ENCODE measurements at places on chromosomes 5 and 9.

DNA sequence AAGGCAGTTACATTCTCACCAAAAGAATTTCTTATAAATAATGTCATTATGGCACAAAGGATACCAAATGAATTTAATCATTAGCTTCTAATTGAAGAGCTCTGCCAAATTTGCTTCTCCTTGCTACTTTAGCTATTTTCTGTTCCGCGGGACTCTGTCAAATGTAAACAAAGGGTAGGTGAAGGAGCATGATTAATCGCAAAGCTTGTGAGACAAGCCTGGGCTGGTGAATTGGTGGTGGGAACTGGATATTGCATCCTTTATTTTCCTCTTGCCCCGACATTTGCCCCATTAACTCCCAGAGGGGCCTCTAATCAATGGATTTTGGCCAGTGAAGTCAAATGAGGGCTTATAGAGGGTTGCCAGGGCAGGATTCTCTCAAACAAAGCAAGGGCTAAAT is 234.2 kb upstream of the RFX3 start:
- no peak for DNase-seq

GRCh38 chr9:95505072-95505716 is 11.6 kb downstream of the PTCH1 start:
- no peak for DNase-seq

DNA sequence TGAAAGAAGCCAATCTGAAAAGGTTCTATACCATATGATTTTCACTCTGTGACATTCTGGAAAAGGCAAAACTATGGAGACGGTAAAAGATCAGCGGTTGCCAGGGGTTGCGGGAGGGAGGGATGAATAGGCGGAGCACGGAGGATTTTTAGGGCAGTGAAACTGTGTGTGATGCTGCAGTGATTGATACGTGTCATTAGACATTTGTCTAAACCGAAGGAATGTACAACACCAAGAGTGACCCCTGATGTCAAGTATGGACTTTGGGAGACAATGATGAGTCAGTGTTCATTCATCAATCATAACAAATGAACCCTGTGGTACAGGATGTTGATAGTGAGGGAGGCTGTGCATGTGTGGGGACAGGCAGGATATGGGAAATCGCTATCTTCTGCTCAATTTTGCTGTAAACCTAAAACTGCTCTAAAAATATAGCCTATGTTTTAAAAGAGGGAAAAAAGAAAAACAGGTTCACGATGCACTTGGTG is 34.4 kb downstream of the ERGIC1 start:
- DNase-seq, result no peak

DNA sequence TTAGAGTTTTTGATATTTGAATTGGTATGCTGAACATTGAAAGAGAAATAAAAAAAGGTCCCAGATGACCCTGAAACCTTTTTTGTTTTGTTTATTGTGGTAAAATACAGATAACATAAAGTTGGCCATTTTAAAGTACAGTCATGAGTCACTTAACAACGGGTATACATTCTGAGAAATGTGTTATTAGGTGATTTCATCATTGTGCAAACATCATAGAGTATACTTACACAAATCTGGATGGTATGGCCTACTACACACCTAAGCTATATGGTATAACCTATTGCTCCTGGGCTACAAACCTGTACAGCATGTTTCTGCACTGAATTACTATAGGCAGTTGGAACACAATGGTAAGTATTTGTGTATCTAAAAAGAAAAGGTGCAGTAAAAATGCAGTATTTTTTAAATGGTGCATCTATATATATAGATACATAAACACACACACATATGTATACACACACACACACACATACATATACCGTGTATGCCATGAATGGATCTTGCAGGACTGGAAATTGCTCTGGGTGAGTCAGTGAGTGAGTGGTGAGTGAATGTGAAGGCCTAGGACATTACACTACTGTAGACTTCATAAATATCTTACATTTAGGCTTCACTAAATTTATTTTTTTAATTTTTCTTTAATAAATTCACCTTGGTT is 31.0 kb downstream of the TTC1 start:
- DNase-seq, result no peak

DNA sequence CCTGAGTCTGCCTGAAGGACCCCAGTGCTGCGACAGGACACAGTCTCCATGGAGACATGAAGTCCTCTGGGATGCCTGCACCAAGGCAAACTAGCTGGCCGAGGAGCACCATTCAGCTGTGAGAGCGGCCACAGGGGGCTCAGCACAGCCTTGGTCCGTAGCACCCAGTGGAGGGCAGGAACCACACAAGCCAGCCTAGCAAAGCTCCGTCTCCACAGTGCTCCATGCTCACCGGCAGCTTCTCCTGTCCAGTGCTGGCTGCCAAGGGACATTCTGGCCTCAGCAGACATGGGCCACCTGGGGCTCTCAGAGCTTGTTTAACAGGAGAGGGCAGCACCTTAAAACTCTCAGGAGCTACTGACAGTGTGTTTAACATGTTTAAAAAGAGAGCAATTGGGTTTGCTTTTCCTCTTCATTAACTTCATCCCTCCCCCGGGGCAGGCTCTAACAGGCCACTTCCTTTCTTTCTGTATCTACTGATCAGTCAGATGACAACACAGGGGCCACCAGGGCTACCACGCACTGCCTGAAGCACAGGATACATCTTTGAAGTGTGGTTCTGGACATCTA is 57.0 kb downstream of the SECISBP2 start:
- DNase-seq, result no peak

DNA sequence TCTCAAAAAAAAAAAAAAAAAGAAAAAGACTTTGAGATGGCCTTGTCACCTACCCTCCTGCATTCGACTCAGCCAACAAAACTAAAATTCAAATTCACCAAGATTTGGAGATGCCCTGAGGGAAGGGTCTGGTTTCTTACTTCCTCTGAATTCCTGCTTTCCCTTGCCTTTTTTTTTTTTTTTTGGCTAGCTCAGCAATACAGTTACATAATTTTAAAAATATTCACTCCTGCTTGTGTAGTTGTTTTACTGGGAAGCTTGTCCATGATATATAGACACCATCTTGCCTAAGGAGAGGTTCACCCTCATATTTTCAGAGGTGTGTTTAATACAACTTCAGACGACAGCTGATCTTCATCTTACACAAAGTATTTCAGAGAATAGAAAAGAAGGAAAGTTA is 21.3 kb upstream of the SERINC5 start:
- no peak for DNase-seq

All from stimulated activated CD4-positive, alpha-beta T cell treated with anti-CD3 and anti-CD28 coated beads, Interleukin-2, amount 100 ng/mL, for 4 hours (primary cell).